Ovary (tissue), 10 donors: ENCODE measurements at places on chromosomes 5 and 9.

- DNase-seq, result no peak
Measured at GRCh38 chr9:125150349-125151245, 7.3 kb upstream of the SCAI start.

- DNase-seq, result no peak
Measured at GRCh38 chr9:91782708-91783214, 167.3 kb downstream of the ROR2 start.

DNA sequence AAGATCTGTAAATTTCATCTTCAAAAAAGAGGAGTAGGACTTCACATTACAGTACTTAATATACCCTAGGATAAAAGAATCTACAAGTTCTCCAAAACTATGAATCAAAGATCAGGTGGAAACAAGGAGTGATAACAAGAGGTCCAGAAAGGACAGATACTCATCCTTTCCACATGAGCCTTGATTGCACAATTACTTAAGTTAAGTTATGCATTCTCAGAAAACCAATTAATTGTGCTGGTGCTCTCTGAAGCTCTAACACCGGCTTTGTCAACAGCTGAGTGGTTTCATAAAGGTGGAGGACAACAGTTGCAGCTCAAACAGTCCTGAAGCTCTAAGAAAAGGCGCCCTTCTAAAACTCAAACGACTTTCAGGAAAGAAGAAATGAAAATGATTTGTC is 251.9 kb downstream of the BNC2 start:
- no peak for DNase-seq

DNA sequence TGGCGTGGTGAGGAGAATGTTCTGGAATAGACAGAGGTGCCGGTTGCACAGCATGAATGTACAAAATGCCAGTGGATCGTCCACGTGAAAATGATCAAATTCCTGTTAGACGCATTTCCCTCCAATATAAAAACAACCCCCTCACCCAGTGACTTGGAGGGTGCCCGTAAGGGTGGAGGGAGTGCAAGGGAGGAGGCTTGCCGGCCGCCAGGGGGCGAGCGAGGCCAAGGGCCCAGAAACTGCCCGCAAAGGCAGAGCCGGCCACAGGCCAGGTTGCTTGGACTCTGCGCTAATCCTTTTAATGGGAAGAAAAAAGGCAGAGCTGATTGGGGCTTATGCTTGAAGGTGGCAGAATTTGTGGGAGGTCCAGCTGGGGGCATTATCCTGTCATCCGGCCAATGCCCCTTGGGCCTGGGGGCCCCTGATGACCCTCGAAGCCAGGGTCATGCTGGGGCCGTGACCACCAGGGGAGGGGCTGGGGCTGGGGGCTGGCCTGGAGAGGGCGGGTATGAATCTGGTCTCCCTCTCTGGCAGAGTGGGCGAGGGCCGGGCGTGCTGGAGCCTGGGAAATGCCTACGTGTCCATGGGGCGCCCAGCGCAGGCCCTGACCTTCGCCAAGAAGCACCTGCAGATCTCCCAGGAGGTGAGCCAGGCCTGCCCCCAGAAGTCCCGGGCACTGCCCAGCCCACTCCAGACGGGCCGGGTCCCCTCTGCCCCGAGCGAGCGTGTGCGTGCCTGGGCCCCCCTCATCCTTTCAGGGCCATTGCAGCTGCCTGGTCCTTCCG is 12.0 kb downstream of the GPSM1 start:
- no peak for DNase-seq

DNA sequence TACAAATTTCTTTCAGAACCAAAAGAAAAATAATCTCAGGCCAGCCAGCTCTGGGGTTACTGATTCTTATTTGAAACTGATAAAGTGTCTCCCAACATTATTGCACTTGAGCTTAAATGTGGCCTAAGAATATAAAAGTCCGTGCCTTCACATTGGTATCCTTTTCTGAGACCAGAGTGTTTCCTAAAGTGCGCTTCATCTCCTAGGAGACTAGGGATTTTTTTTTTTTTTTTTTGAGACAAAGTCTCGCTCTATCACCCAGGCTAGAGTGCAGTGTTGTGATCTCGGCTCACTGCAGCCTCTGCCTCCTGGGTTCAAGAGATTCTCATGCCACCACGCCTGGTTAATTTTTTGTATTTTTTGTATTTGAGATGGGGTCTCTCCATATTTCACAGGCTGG is 23.6 kb upstream of the KCNIP1 start:
- no peak for DNase-seq

GRCh38 chr5:9507974-9508373 is 37.9 kb downstream of the SEMA5A start:
- no peak for DNase-seq

GRCh38 chr5:35920890-35921289 is 17.5 kb downstream of the CAPSL start:
- DNase-seq, result no peak

DNA sequence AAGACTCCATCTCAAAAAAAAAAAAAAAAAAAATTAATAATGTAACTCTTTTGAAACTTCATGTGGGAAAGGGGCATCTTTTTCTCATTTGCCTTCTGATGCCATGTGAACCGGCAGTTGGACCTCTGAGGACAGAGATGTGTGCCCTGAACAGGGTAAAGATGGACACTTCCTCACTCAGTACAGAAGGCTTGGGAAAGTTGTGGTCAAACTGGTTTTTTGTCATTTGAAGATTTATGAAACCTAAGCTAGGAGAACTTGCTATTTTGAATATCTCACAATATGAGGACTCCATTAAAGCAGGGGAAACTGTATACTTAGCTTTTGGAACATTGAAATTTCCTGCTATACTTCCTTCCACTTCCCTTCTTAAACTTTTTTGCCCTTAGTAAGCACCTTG is 147.5 kb upstream of the ALDH1B1 start:
- no peak for DNase-seq
